ENCODE measurements at places on chromosomes 1 and 21.

- DNase-seq = no peak
Measured at GRCh38 chr1:54699936-54700525, 15.6 kb upstream of the TTC4 start.

DNA sequence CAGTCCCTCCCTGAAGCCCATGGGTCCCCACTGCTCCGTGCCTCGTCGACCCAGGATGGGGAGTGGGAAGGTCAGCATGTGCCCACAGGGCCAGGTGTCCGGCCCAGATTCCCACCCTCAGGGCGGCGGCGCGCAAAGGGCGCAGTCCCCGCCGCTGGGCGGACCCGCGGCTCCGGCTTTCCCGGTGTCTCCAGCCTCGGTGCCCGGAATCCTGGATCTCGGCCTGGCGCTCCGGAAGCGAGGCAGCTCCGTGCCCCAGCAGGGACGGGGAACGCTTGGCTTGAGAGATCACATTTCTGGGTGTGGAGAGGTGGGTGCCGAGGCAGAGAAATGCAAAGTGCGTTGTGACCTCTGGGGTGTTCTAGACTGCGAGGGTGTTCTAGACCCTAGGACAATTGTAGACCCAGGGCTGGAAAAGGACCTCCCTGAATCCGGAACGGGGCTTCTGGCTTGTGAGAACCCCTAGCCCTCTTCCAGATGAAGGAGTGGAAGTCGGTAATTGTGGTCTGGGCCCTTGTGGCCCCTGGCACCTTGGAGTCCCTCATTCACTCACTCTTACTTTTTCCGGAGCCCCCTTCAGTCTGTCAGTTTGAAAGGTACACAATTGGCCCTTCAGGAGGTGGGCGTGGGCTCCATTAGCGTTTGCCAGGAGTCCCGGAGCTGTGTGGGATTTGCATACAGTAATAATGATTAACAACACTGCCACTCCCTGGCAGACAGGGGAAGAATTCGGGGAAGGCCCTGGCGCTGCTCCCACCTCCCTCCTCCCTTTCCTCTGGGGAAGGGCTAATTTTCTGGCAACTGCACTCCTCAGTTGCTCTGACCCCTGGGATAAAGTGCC, 1.6 kb upstream of the KCND3 start:
- peak; percentile 16 for DNase-seq

DNA sequence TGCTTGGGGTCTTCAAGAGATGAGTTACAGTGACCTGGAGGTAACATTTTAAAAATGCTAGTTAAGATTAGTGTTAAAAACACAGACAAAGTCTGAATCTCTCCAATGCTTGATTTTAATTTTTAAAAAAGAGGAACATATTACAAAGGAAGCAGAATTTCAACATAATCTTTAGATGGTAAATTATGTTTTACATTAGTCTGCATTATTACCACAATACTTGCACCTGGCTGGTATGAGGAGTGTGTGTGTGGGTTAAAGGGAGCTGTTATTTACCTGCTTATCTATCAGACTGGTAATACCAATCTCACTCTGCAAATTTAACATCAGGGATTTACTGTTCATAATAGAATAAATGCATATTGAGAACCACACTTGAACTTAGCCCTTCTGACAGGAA, 10.3 kb upstream of the KCNJ15 start:
- no peak for DNase-seq

- DNase-seq = no peak
Measured at GRCh38 chr21:28752131-28752530, 240.5 kb downstream of the LTN1 start.

DNA sequence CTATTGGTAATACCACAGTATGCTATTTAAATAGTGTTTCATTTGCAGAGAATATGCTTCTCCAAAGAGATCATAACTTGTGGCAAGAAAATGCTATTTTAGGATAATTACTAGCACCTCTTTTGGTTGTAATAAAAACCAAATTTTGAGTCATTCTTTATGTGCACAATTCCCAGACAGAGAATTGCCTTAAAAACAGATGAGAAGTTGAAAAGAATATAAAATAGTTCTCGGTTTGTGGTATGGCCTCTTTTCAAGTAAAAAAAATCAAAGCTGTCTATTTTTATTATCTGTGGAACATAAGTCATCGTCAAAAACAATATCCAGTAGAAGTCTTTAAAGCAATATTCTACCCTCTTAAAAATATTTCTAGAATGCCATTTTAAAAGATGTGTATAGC, 185.9 kb downstream of the GREM2 start:
- DNase-seq = no peak

GRCh38 chr21:37372951-37373350, 6.4 kb downstream of the DYRK1A start:
- DNase-seq = no peak

GRCh38 chr1:63772876-63773275, 941 bp upstream of the ROR1 start:
- no peak for DNase-seq

DNA sequence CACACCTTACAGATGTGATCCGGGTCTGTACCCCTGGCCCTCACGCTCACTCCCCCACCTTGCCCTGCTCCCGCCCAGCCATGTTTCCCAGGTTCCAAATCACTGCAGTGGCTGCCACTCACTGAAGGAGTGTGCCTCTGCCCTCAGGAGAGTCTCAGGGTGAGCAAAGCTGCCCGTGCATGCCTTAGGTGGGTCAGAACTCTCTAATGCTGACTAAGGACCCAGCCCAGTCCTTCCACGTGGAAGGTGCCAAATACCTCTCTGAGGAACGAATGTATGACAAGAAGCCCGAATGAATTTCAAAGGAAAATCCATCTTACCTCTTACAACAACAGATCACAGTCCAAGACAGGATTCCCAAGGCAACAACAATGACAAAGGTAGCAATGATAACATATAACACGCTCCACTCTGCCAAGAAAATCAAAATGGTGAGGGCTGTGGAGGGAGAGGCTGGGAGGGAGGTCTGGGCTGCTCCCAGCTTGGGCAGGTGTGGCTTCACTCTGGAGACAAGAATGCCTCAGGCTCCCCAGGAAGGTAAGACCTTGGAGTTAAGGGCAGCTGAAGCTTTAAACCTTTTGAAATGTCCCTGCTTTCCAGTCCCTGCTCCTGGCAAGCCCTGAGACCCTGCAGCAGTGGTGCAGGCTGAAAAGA, 115.2 kb downstream of the KIAA0319L start:
- no peak for DNase-seq

GRCh38 chr1:35644204-35644603, 2.9 kb upstream of the PSMB2 start:
- no peak for DNase-seq

DNA sequence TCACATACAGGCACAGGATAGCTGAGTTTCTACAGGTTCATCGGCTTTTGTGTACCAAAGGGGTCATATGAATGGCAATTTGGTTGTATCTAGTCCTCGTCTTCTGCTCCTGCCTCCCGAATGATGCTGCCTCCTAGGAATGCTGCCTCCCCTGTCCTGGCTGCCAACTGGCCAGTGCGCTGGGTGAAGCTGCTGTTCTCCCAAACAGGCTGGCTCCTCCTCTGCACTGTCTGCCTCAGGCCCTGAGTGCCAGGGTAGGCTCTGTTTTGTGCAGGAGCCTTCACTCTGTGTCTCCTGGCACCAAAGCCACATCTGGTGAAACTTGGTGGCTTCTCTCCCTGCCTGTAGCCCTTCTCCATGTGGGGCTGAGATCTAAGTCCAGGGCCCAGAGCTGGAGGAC, 60.3 kb downstream of the RHOU start:
- no peak for DNase-seq

GRCh38 chr1:233372218-233373120, 44.9 kb downstream of the MAP3K21 start:
- no peak for DNase-seq

GRCh38 chr1:4768553-4768952, 114.1 kb downstream of the AJAP1 start:
- DNase-seq = no peak

- no peak for DNase-seq
Measured at GRCh38 chr1:60657926-60658325, 424.4 kb upstream of the NFIA start.

DNA sequence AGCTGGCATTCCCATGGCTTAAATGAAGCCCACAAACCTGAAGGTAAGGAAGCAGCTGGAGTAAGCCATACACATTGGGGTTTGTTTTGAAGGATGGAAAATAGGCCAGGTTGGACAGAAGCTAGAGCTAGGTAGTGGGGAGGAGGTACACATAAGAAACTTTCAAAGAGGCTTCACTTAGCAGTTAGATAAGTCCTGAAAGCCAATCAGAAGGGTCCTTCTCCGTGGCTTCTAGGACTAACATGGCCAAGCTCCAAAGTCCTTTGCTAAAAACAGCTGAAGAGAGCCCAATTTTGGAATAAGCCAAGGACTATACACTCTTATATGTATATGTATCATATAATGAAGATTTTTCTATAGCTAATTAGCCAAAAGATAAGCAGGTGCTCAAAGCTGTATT, 1.8 kb downstream of the EYA3 start:
- no peak for DNase-seq

DNA sequence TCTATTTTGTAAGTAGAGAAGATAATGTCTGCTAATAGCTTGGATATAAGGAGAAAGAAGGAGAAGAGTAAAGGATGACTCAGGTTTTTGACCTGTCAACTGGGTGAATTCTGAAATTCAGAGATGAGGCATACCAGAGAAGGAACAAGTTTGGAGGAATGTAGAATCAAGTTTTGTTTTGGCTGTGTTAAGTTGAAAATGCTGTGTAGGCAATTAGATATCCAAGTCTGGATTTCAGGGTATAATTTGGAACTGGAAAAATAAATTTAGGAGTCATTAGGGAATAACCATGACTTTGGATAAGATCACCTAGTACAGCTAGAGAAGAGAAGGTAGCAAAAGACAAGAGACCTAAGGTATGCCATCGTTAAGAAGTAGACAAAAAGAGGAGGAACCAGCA, 22.4 kb upstream of the GNG4 start:
- DNase-seq = no peak

DNA sequence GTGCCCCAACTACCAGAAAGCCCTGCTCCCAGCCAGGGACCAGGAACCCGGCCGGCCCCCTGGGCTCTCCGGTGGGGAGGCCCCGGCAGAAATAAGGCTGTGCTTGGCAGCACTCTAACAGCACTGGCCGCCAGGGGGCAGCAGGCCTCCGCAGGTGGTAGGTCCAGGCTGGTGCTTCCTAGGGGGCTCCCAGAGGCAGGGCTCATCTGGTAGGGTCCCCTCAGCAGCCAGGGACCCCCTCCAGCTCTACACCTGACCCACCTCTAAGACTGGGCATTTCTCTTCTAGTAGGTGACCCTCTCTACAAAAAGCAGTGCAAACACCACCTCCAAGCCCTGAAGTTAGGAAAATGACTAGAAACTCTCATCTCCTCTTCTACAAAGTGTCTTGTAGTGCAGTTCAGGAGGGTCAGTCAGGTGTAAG, 85.6 kb downstream of the STUM start:
- DNase-seq = peak; percentile 89

- no peak for DNase-seq
Measured at GRCh38 chr21:19420565-19420964, 1017.0 kb upstream of the TMPRSS15 start.

DNA sequence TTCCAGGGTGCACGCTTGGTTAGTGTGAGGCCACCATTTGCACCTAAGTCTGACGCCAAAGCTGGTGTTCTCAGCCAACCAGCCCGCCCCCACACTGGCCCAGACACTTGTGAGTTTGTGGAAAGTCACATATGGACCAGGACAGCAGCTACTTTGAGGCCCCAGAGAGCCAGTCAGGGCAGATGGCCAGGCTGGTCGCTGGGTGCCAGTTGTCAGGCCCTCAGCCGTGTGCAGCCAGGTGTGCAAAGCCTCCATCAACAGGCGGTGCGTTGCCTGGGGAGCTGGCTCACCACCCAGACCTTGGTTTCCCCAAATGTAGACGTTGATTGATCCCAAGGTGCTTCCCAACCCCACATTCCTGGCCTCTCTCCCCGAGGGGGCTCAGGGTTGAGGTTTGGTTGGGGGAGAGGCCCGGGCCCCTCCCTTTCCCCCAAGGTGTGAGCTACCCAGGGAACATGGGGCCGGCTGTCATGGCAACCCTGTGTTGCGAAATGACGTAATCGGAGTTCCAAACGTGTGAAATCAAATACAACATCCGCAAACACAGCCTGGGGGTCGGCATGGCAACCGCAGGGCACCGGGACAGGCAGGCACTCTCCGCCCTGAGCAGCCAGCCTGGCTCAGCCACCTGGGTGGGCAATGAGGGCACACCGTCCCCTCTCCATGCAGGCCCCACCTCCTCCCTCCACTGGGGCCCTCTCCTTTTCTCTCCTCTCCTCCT, 42.2 kb upstream of the WNT4 start:
- DNase-seq = no peak

- no peak for DNase-seq
Measured at GRCh38 chr1:89065079-89065868, at the start of gene GBP1. Gene GBP1 (minus strand): TSS chr1:89065208. CDS start chr1:89063234, 1,974 bp downstream.

DNA sequence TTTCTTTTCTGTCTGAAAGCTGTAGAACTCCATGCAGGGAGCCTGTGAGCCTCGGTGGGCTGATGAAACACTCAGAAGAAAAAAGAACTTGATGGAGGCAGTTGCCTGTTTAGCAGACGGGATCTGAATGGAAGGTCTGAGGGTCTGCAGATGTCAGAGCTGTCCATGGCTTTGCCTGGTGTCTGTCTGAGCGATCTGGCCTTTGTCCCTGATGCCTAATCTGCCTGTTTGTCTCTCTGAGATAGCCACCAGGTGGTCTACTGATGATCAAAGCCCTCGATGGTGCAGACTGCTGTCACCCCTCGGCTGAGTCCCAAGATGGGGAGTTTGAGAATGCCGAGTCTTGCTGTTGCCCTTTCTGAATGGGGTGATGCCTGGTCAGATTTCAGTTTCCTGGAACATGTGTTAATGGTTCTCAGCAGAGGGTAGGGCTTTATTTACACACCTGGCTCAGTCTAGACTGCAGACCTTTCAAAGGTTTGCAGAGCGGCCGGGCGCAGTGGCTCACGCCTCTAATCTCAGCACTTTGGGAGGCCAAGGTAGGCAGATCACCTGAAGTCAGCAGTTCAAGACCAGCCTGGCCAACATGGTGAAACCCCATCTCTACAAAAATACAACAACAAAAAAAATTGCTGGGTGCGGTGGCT, 90.4 kb downstream of the KIF26B start:
- DNase-seq = no peak

GRCh38 chr1:54331843-54332463, 74.2 kb downstream of the SSBP3 start:
- no peak for DNase-seq

DNA sequence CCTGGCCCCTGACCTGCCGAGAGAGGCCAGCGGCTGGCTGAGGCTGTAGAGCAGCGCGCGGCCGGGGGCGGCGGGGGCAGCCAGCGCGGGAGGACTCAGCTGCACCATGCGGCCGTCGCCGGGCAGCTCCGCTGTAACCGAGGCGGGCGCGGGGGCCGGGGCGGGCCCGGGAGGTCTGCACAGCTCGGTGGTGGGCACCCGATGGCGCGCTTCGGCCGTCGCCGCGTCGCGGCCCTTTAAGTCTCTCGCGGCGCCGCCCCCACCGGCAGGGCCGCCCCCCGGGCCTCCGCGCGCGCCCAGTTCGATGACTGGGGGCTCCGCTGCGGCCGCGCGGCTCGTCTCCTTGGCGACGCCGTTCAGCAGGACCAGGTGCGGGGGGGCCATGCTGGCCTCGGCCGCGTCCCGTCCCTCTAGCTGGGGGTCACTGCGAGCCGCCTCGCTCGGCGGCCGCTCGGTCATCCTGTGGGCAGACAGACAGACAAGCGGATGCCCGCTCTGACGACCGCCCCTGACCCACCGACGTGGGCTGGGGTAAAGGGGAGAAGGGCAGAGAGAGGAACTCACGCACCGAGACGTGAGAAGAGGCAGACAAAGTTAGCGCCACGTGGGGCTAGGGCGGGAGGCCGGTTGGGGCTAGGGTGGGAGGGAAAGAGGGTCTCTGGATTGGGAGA, 6.5 kb downstream of the TAL1 start:
- DNase-seq = no peak

GRCh38 chr1:3772027-3772714, 378 bp upstream of the SMIM1 start:
- DNase-seq = peak; percentile 92

Measured in activated CD4-positive, alpha-beta T cell treated with anti-CD3 and anti-CD28 coated beads, Interleukin-2, amount 50 U/mL, for 48 hours (primary cell).